ENCODE measurements at places on chromosomes 4 and X.
A peak's percentile ranks its signal among the peaks of the same experiment; 100 is the strongest.

GRCh38 chr4:123675567-123675966, 279.0 kb downstream of the SPRY1 start:
- DNase-seq: no peak

GRCh38 chr4:10015140-10015753, 6.0 kb downstream of the SLC2A9 start:
- peak; percentile 69 for DNase-seq

- no peak for DNase-seq
These were observed 17.7 kb upstream of the STIM2 start for GRCh38 chr4:26842911-26843310.

DNA sequence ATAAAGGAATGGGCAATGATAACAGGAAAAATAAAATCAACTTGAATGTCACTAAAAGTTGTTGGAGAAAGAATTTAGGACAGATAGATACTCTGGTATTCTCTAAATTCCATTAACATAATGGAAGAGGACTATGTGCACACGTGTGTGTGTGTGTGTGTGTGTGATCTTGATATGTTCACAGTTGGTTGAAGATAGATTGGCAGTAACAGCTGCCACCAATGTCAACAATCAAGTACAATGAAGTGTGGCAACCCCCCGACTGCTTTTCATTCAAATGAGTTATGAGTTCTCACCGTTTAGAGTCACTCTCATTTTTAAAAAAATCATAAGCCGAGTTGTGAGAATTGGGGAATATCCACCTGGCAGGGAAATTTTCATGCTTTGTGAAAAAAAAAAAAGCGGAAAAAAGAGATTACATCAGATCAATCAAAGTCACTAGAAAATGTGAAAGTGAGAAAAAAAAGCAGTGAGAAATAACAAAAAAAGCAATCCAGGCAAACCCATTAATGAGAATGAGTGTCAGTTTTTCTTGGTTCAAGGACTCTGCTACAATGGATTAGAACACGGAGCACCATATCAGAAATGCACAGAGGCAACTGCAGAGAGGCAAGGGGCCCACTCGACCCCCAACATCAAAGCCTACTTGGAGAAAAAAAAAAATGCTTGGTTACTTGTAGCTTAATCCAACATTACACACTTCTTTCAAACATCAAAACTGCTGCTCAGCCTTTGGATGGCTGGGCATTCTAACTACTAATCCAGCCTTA, 414.9 kb upstream of the PITX2 start:
- DNase-seq: no peak

DNA sequence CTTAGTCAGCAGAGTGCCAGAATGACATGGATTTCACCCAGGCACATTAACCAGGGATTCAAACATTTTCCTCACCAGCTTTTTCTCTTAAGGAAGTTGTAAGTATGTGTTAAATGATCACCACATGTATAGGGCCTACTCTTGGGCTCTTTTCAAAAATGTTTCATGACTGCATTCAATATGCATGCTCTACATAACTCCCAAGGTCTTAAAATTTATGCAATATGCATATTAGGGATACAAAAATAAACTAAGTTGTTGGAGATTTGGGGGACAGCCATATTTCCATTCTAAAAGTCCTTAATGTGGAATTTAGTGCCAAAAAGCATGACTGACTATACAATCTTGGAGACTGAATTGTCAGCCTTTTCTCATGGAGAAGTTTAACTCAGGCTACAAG, 25.0 kb upstream of the TRPC5OS start:
- DNase-seq: no peak

DNA sequence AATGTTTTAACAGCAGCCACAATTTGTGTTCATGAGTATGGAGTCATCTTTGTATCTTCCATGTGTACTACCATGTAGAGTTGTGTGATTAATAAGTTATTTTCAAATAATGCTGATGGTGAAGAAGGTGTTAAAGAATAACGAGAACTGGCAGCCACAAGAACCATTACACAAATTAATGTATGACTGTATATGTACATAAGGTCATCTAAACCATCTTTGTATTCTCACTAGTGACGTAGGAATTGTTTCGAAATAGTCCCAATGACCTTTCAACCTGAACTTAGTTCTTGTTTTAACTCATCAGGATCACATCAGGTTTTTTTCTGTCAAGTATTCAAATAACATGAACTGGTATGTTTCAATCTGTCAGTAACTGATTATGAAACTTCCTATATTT, 48.3 kb upstream of the NOCT start:
- no peak for DNase-seq

- no peak for DNase-seq
These were observed 287.9 kb upstream of the PUDP start for GRCh38 chrX:7435822-7436221.

- no peak for DNase-seq
These were observed 1.3 kb upstream of the TSPYL2 start for GRCh38 chrX:53080628-53081580.

GRCh38 chrX:49876750-49877149, 2.5 kb upstream of the USP27X start:
- peak; percentile 18 for DNase-seq

GRCh38 chrX:36909676-36910030, 98.5 kb upstream of the FAM47C start:
- DNase-seq: no peak

DNA sequence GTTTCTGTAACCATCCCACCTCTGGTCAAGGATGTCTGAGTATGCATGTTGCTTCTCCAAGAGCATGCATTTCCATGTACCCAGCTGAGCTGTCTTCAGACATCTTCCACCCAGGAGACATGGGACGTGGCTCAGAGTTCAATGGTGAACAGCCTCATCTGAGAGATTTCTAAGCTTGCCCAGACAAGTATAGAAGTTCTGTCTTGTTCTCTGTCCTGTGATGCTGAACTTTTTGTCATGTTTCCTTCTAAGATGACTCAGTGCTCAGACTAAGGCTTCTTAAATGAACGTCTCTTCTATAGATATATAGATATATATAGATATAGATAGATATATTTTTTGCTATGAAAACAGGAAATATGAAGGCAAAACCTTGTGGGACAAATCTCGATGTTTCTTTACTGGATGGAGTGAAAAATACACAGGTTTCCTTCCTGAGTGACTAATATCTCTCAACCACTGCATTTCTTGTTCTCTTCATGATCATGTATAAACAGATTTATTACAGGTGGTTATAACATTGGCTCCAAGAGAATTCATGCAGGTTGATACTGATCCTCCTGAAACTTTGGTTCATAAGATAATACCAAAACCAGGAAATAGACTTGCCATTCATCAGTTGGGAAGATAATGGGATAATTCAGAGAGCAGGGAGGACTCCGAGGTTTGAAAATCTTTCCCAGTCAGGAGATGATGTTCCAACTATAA, 168.2 kb downstream of the ZNF518B start:
- no peak for DNase-seq

DNA sequence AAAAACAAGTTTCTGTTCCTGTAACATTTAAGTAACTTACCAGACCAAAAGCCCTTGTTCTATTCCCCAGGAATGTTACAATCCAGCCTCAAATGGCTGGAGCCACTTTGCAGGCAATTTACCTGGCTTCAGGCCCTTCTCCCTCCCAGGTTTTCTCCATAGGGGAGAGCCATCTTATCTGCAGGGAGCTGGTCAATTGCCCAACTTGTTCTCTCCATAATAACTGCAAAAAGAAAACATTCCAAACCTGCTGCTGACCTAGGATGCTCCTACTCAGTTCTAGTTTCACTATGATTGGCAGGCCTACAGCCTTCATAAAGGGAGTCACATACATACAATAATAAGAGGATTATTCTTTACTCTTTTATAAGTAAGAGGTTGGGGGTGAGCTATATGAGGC, 670.7 kb downstream of the PCDH7 start:
- no peak for DNase-seq

- DNase-seq: no peak
These were observed 138.5 kb upstream of the QRFPR start for GRCh38 chr4:121519236-121519838.

DNA sequence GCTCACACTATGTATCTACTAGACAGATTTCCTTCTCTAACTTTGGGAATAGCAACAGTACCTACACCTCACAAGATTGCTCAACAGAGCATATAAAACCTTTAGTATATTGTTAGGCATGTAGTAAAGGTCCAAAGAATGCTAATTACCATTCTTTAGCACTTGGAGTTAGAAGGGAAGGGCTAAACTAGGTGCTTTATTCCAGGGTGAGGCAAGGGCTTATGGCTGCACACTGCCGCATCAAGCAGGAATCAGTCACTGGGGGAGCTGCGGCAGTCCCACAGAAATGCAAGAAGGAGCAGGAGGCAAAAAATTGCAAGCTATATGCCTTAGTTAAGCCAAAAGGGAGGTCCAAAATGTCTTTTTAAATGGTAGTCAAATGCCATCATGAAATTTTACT, 162.7 kb downstream of the PPP3CA start:
- DNase-seq: no peak

DNA sequence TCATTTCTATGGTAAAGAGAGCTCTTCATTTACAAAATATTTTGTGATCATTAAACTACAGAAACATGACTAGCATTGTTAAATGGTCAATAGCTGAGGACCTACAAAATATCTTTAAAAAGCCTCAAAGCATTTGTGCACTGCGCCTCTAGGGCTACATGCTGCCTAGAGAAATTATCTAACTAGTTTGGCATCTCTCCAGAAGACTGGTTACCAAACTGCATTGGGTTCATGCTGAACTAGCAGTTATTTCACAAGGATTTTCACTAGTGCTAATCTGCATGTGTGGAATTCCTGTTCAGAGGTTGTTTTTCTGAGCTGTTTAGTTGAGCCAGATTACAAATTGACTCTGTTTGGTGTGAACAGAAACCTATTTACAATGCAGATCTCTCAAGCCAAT, 58.5 kb upstream of the PITX2 start:
- no peak for DNase-seq

GRCh38 chr4:61575796-61576195, 375.7 kb downstream of the ADGRL3 start:
- no peak for DNase-seq

GRCh38 chrX:43148305-43148704, 370.3 kb upstream of the PPP1R2C start:
- DNase-seq: no peak

GRCh38 chrX:11540532-11541377, 125.0 kb downstream of the ARHGAP6 start:
- no peak for DNase-seq

DNA sequence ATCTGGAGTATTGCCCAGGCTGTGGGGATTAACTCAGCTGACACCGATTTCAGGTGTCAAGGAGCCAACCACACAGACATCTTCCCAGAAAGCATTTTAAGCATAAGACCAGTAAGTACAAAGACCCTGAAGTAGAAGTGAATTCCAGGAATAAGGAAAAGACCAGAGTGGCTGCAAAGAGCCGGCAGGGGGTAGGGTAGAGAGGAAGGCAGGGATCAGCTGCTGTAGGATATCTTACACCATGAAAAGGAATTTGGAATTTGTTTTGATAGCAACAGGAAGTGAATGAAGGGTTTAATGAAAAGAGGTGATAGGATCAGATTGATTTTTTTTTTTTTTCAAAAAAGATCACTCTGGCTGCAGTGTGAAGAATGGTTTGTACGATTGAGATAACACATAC, 113.6 kb upstream of the PPARGC1A start:
- no peak for DNase-seq

- no peak for DNase-seq
These were observed 487.1 kb downstream of the TECRL start for GRCh38 chr4:63922146-63922545.

DNA sequence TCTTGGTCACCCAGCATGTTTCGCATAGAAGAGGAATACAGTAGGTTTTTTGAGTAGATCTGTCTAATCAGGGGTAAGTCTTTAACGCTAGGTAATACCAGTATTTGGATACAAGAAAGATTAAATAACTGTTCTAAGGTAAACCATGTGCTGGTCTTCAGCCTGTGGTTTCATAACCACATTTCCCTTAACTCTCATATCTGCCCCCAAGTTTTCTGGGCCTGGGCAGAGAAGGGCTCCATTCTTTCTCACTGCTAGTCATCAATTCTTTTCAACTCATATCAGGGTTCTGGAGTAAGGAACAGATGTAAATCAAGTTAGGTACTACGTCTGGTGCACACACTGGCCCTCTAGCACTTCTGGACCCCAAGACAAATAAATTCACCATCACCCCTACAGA, 49.0 kb downstream of the DHX15 start:
- no peak for DNase-seq

Data from Jurkat, Clone E6-1 (cell line).